ENCODE measurements at places on chromosomes 5 and 9.

DNA sequence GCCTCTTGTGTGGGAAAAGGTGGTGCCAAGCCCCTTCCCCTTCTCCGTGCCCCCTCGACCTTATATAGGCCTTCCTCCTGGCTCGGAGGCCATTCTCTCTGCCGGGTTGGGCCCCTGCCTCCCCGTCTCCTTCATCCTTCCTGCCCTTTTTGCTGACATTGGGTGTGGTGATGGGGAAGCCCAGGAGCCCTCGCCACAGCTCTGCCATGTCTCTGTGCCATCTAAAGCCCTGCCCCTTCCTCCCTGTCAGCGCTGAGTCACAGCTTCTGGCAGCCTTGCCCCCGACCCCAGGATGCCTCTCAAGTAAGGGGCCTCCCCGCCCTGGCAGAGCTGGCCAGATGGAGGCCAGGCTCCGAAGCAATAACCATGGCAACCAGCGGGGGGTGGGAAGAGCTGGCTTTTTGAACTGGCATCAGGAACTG lies 30.4 kb downstream of the JADE2 start:
- no peak for DNase-seq

DNA sequence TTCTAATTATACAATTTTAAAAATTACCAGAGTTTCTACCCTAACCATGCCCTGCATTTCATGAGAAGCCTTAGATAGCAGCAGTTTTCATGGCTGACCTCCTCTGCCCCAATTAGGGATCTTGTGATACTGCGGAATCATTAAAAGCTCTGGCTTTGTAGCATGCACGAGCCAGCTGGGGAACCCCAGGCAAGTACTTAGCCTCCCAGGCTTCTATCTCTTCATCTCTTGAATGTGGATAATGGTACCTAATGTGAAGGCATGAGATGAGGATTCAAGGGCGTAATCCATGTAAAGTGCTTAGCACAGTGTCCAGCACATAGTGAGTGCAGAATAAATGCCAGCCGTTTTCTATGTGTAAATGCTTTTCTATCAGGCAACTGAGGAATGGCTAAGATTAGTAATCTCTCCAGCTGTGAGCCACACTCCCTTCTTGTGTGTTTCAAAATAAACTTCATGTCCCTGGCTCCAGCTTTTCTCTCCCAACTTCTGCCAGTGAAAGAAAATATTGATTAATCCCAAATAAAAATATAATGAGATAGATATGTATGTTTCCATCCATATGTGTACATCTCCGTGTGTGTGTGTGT lies 88.4 kb downstream of the APBA1 start:
- no peak for DNase-seq

DNA sequence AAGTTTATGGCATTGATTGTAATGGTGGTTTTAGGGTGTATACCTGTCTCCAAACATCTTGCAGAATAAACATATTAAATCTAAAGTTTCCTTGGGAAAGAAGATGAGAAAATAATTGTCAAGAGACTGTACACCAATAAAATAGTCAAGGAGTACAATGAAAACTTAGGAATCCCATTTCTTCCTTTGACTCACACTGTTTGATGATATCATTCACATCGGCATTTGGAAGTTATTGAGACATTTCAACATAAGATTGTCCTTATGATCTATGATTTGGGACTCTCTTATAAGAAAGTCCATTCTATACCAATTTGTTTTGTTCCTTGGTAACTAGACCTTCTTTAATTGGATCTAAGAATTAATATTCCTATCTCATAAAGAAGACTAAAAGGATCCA lies 482.7 kb downstream of the RAB3C start:
- DNase-seq = no peak

DNA sequence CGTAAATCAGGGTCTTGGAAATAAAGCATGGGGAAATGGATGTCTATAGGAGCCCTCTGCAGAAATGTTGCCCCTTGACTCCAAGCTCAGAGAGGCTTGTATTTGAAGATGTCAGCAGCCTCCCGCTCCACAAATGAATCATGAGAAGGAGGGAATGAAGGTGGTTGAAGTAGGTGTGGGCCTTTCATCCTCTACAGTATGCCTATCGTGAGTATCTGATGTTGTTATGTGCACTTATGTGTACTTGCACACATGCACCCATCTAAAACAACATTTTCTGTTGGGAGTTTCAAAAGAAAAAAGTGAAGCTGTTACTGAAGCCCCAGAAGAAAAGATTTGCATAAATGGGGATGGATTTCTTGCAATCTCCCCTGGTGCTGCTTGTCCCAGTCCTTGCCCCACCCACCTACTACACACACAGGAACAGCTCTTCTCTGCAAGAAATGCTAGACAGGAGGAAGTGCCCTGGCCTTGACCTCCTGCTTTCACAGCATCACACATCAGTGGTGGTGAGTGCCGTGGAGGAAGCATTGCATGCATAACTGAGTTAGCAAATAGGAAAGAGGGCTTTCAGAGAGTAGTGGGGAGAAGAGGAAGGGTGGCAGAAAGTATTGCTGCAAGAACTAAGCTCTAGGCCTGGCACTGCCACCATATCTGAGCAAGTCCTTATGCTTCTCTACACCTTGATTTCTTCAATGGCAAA lies 156.1 kb downstream of the SNX18 start:
- peak; percentile 23 for DNase-seq

DNA sequence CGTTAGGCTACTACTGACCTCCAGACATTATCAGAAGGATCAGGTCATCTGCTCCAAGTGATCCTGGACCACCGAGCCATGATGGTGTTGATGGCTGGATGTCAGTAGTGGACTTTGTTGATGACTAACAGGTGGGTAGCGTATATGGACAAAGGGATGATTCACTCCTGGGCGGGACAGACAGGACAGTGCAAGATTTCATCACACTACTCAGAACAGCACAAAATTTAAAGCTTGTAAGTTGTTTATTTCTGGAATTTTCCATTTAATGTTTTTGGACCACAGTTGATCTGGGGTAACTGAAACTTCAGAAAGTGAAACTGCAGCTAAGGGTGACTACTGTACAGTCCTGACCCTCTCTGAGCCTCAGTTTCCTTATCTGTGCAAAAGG lies 12.7 kb downstream of the PDGFRB start:
- no peak for DNase-seq

- DNase-seq = no peak
Observed at GRCh38 chr9:35267710-35268109, 105.9 kb downstream of the UNC13B start.

DNA sequence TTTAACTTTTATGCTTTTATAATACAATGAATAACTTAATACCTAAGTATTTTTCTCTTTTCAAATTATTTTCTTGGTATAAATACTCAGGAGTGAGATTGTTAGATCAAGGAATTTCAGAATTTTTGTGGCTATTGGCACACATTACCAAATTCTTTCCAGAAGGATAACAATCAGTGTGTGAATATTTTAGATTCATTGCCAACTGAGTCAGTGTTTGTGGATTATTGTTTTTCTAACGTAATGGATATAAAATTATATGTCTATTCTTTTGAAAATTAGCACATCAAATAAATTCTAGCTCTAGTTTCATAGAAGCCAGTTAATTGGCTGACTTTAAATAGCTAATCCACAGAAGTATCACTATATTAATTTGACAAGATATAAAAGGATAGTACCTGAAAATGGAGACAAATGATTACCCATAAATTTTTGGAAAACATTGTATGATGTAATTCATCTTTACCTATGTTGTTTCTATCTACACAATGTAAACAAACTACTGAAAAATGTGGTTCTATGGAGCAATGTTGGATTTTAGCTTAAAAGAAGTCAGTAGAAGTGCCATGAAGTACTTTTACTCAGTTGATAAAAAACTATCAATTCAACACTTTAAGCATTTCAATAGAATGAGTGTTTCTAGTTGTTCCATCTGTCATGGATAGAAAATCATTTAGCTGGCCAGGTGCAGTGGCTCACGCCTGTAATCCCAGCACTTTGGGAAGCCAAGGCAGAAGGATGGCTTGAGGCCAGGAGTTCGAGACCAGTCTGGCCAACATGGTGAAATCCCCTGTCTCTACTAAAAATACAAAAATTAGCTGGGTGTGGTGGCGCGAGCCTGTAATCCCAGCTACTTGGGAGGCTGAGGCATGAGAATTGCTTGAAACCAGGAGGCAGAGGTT lies 185.1 kb downstream of the ADAMTSL1 start:
- DNase-seq = no peak

DNA sequence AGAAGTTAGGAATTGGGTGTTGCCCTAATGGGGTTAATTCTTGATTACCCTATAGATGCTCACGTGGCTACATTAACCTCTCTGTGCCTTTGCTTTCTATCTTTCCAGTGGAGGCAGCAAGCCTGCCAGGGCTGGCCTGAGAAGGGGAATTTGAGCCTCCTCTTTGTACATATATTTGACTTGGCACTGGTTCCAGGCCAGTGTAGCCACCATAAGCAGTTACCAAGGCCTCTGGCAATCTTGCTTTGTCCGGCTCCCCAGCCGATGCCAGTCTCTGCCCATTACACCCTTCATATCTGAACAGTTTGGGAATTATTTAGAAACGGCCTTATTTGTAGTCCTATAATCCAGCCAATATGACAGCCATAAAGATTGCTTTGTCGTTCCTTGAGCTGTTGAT lies 58.6 kb upstream of the PPARGC1B start:
- no peak for DNase-seq

- DNase-seq = peak; percentile 10
Observed at GRCh38 chr9:30967476-30967875, 1417.0 kb upstream of the ACO1 start.

DNA sequence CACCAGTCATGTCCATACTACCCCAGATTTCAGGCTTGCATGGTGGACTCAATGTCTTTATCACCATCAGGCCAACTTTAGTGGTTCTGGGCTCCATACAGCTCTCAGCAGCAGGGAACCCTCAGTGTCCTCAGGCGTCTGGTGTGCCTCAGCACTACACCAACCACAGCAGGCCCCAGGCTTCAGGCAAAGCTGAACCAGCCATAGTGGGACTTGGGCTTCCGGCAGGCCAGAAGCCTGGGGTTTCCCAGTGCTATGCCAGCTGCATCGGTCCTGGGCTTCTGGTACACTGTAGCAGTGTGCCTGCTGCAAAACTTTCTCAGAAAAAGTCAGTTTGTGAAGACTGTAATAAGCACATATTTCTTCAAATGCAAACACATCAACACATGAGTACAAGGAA lies 11.0 kb upstream of the ZDHHC21 start:
- DNase-seq = no peak

DNA sequence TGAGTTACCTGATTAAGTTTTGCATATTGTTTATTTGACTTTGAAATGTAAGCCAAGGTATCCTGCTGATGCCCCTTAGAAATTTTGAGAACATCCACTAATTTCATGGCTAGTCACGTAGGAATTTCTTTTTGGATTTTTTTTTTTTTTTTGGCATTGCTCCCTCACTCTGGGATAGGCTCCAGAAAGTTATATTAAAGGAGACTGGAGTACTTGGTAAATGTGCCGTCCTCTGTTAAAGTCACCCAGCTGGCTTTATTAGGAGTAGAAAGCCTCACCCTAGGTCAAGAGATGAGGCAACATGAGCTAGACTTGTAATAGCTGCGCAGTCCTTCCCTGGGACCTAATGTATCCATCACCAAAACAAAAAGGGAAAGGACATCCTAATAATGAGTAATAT lies 3.1 kb downstream of the KCTD16 start:
- no peak for DNase-seq

- no peak for DNase-seq
Observed at GRCh38 chr9:34954225-34954624, 3.9 kb upstream of the PHF24 start.

GRCh38 chr5:125011014-125011413 lies 264.6 kb upstream of the ZNF608 start:
- DNase-seq = no peak

GRCh38 chr9:2241461-2241835 lies 226.3 kb downstream of the SMARCA2 start:
- DNase-seq = peak; percentile 86

DNA sequence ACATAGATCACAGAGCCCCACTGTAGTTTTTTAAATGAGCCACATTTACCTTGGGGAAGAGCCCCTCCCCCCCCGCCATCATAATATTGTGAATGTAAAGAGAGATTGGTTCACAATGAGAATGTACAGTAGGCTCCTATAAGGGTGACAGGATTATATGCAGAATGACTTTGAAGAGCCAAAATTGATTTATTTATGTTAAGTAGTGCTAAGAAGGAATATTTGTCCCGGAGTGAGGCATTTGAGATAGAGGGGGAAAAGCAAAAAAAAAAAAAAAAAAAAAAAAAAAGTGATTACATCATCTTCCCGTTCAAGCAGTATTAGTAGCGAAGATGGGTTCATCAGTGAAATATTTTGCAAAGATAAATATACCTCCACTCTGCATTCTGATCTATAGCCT lies 73.9 kb downstream of the PIK3R1 start:
- DNase-seq = no peak

GRCh38 chr5:176772271-176773210 lies 37.8 kb upstream of the UNC5A start:
- no peak for DNase-seq

GRCh38 chr9:5714501-5715401 lies 85.8 kb downstream of the RIC1 start:
- peak; percentile 35 for DNase-seq

GRCh38 chr5:162289489-162289888 lies 221.9 kb downstream of the GABRG2 start:
- DNase-seq = no peak

DNA sequence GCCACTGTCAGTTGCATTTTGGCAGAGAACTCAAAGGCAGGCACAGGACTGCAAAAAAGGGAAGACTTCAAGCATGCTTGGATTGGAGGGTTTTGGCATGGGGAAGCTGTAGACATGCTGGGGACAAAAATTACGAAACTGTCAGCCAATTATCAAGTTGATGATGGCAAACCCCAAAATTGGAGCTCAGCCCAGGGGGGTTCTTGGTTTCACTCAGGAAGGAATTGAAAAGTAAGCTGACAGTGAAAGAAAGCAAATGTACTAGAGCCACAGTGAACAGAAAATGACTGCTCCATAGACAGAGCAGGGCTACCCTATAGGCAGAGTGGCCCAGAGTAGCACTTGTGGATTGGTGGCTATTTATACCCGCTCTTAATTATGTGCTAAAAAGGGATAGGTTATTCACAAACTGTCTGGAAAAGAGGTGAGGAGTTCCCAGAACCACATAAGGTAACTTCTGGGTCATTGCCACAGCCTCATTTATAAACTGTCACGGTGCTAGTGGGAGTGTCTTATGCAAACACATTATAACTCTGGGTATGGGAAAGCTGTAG lies 14.6 kb upstream of the CFAP95 start:
- DNase-seq = no peak

GRCh38 chr9:124567362-124567761 lies 60.2 kb upstream of the NR5A1 start:
- no peak for DNase-seq

GRCh38 chr5:122835681-122836080 lies 9.7 kb upstream of the SNX24 start:
- DNase-seq = no peak

GRCh38 chr9:27371382-27371781 lies 74.4 kb upstream of the EQTN start:
- DNase-seq = no peak

- no peak for DNase-seq
Observed at GRCh38 chr9:123194023-123194422, 74.4 kb downstream of the STRBP start.

DNA sequence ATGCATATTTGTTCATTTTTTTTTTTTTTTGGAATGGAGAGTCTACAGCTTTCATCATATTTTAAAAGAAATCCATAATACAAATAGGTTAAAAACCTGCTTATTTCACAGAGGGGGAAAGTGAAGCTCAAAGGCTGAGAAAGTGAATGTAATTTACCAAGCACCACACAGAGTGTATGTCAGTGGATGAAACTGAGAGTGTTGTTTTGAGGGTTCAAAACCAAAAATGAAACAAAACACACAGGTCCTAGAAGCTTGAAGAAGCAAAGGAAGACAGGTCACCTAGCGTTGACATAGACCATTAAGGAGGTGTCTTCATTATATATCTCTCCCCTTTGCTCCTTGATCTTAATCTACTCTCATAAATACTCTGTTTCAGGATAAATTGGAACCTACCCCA lies 7.5 kb downstream of the NMUR2 start:
- DNase-seq = no peak
